ENCODE measurements at places on chromosomes 11 and 22.
A peak's percentile ranks its signal among the peaks of the same experiment; 100 is the strongest.

DNA sequence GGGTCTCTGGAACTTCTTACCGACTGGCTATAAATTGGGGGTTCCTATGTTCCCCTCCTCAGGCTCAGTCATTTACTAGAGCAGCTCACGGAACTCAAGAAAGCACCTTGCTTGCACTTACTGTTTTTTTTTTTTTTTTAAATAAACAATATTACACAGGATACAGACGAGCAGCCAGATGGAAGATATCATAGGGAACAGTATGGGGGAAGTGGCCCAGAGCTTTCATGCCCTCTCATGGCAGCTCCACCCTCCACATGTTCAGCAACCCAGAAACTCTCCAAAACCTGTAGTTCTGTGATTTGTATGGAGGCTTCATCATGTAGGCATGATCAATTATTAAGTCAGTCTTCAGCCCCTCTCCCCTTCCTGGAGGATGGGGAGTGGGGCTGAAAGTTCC, 7.5 kb downstream of the UVRAG start:
- peak; percentile 22 for DNase-seq

- DNase-seq = no peak
These were observed 46.0 kb downstream of the SC5D start for GRCh38 chr11:121338536-121338935.

GRCh38 chr11:69358398-69359020, 64.6 kb downstream of the MYEOV start:
- no peak for DNase-seq

GRCh38 chr11:74702383-74703007, 28.7 kb downstream of the CHRDL2 start:
- DNase-seq = peak; percentile 38

- DNase-seq = no peak
These were observed 62.8 kb upstream of the PRR5 start for GRCh38 chr22:44638971-44639760.

- no peak for DNase-seq
These were observed 111.4 kb downstream of the SPON1 start for GRCh38 chr11:14073849-14074476.

DNA sequence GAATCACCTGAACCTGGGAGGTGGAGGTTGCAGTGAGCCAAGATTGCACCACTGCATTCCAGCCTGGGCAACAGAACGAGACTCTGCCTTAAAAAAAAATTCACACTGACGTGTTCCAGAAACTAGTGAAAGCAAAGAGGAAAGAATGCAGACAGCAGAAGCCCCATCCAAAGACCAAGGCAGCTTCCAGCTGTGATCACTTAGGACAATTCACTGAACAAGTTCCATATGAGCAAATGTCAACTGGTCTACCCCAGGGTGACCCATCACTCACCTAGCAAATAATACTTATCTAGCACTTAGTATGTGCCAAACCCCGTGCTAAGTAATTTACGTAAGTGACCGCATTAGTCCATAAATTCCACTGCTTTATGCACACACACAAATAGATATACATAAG, 138.9 kb downstream of the LARGE1 start:
- DNase-seq = no peak

- peak; percentile 73 for DNase-seq
These were observed 9.7 kb upstream of the NEFH start for GRCh38 chr22:29470159-29470855.

DNA sequence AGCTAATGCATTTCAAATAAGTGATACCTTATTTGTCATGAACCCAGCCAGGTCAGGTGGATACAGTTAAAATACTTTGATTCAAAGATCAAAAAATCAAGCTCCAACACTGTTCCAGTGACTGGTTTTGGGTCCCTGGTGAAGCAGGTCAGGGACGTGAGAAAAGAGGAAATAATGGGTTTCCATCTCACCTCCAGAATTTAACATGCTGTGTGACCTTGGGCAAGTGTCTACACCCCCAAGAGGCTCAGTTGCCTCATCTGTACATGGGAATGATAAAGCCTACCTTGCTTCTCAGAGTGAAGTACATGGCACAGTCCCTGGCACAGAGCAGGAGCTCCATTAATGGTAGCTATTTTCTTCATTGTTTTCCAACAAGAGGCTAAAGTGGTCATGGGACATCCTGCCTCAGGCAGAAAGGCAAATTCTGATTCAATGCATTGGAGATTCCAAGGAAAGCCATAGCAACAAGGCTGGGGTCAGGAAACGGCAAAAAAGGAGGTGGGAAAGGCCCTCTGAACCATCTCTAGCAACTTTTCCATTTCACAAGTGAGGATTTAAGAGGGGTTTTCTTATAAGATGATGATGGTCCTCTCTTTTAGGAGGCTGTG, 108.5 kb downstream of the CSNK2A3 start:
- DNase-seq = no peak

GRCh38 chr11:65382033-65382803, at the start of gene SLC25A45:
SLC25A45 (minus strand) TSS chr11:65382646; CDS start chr11:65381951, 695 bp downstream.
- peak; percentile 91 for DNase-seq

DNA sequence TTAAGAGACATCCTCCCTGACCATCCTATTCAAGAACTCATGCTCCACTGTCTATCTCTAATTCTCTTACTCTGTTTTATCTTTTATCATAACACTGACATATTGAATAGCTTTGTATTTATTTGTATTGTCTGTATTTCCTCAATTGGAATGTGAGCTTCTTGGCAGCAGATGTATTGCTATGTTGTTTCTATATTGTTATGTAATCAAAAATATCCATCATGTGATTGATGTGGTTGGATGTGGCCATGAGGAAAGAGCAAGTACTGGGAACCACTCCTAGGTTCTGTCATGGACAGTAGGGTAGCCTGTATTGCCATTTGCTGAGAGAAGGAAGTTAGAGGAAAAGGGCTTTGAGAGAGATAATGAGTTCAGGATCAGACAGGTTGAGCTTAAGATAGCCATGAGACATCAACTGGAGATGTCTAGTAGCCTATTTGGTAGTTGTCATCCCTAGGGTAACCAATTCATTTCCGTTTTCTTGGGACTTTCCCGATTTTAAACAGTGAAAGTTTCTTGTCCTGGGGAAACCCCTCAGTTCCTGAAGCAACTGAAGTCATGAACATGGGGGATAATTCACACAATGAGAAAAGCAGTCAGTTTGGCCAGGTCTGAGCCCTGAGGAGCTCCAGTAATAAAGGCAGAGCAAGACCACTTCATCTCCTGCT, 404.5 kb downstream of the INSC start:
- no peak for DNase-seq

DNA sequence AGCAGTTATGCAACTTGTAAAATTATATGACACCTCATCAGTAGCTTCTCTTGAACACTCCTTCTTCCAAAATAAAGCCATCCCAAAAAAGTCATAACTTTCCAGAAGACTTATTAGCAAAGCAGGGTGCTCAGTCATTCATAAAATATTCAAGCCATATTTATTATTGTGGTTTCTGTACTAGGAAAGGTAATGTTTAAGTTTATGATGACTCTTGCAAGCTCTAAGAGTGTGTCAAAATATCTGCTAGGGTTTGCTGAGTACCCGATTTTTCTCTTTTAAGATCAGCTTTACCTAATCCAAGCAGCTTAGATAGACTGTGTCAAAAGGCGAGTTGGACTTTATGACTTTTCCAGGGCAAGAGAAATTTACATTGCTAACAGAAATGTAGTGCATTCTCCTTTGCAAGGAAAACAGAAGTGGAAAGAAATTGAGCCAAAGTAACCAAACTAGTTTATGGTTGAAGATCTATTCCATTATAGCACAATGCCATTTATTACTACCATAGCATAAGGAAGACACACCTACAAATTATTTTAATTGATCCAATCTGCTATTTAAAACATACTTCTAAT, 98.0 kb upstream of the SOX6 start:
- DNase-seq = no peak

GRCh38 chr11:13859892-13860291, 102.6 kb upstream of the SPON1 start:
- DNase-seq = peak; percentile 46

- DNase-seq = no peak
These were observed 282.6 kb downstream of the CADM1 start for GRCh38 chr11:115221461-115222069.

GRCh38 chr11:2489083-2489482, 44.3 kb downstream of the KCNQ1 start:
- DNase-seq = no peak

Data from CD4-positive, alpha-beta T cell treated with Interferon alpha-2 for 1 hour (primary cell).